ENCODE measurements at places on chromosomes 5 and 9. TPM values are rescaled to one million over a fixed set of nuclear protein-coding genes. Genes with fewer than 3 reads are reported as not detected.

Gene TERT
- 2.5 TPM for total RNA-seq

Gene PCSK5
- total RNA-seq, result 1.4 TPM

Gene HAVCR2
- 0.39 TPM for total RNA-seq

Gene CFAP90
- 0.53 TPM for total RNA-seq

Gene TNFSF15
- total RNA-seq, result 0.17 TPM

Gene CNTFR
- total RNA-seq, result 0.24 TPM

Gene DHX29
- 23.4 TPM for total RNA-seq

Gene LCN15
- not detected for total RNA-seq

Gene NR2F1
- total RNA-seq, result 6.4 TPM

Gene MGAT1
- 85.7 TPM for total RNA-seq
